ENCODE measurements at places on chromosomes 12 and 14.

GRCh38 chr14:47746986-47747385 is 71.6 kb upstream of the MDGA2 start:
- no peak for DNase-seq

- no peak for DNase-seq
Observed at GRCh38 chr12:123069436-123070266, 81.2 kb downstream of the PITPNM2 start.

DNA sequence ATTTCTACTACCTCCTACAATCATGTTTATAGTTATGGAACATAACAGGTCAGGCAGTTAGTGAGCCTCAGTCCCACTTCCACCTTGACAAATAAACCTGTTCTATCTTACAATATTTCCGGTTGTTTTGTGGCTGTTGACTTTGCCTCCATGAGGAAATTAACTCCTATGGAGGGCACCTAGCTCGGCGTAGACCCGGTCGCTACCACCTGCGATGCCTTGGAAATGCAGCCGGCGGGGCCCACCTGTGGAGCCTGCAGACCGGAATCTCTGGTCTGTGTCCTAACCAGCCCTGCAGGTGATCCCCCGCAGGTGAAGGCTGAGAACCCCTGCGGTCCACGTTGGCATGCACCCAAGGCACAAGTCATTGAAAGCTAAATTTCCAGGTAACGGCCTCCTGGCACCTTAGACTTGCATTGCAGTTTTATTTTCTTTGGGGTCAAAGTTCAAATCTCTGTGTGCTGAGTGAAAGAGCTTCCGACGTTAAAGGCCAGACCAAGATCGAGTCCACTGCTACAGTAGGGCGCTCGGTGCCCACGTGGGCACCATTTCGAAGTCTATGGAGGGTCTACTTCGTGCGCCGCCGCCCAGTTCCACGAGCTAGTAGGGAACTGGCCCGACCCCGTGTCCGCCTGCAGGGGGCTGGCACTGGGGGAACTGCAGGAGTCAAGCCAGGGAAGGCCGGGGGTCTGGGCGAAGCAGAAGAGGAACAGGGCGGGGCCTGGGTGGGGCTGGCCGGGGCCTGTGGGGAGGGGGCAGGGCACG is 782 bp upstream of the PIWIL1 start:
- DNase-seq, result no peak

- DNase-seq, result no peak
Observed at GRCh38 chr12:57895389-57896114, 45.8 kb upstream of the ATP23 start.

GRCh38 chr12:47894652-47895051 is 10.1 kb downstream of the VDR start:
- no peak for DNase-seq

DNA sequence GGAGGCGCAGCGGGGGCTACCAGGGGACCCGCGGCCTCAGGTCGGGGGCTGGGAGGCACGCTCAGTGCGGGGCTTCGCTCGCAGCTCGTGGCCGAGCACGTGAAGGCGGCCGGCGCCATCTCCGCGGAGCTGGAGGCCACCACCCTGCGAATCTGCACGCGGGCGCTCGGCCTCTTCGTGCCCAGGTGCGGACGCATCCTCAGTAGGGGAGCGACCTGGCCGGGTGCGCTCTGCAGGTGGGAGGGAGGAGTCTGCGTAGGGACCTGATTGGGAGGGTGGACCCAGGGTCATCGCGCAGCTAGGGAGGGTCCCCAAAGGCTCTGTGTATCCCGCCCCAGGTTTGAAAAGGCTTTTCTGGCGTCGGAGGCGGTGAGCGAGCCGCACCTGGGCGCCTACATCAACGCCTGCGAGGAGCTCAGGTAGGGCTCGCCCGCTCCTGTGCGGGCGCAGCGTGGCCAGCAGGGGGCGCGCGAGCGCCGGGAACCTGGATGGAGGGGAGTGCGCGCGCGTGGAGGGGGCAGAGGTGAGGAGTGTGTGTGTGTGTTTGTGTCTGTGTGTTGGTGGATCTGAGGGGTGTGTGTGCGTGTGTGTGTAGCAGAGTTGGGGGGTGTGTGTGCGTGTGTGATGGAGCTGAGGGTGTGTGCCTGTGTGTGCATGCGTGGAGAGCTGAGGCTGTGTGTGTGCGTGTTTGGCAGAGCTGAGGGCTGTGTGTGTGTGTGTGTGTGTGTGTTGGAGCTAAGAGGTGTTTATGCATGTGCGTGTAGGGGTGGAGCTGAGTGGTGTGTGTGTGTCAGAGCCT is 10.3 kb downstream of the EXOC3L4 start:
- peak; percentile 81 for DNase-seq

GRCh38 chr12:106251631-106252455 is 4.0 kb upstream of the CKAP4 start:
- DNase-seq, result no peak

Measured in H9 (cell line).